ENCODE measurements at places on chromosomes 6 and 20. TPM values are rescaled to one million over a fixed set of nuclear protein-coding genes. Genes with fewer than 3 reads are reported as not detected.

DNA sequence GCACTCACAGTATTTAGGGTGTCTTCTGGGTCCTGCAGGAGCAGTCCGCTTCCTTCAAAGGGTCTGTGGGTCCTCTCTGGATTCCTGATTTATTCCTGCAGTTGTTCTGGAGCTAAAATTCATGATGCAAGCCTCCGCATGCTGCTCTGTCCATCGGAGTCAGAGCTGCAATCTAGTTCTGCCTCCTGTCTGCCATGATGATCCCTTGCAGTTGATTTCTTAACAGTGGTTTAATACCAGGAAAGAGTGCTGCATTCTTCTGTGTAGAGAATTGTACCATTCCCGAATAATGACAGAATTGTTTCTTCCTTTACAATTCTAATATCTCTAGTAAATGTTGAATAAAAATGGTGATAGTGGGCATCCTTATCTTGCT lies 72.0 kb upstream of the B3GAT2 start:
- no peak overlapping the region for H3K27ac ChIP-seq
- no peaks in the 10 kb centered on the region for H3K27me3 ChIP-seq
- no peak overlapping the region for H3K4me3 ChIP-seq
- DNase-seq = no peak

DNA sequence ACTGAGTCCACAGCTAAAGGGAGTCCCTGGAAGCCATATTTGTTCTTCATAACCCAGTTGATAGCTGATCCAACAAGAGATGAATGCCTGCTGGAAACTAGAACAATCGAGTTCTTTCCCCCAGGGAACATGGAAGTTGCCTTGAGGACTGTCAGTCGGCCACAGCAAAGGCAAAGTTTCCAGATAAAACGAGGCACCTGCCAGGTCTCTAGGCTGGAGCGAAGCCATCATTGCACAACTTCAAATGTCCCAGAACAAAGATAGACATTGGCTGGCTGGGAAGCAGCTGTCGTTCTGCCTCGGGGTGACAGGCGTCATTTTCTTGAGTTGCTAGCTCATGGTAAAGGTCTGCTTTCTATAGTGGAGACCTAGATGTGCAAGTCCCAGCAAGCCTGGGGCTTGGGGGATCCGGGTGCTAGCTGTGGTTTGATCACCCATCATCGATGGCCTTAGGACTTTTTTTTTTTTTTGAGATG lies 184.4 kb upstream of the ZNF217 start:
- DNase-seq = no peak
- peaks cover 5% of the 10 kb centered on the region for H3K4me1 ChIP-seq
- H3K4me3 ChIP-seq = no peak overlapping the region
- H3K27ac ChIP-seq = no peak overlapping the region

DNA sequence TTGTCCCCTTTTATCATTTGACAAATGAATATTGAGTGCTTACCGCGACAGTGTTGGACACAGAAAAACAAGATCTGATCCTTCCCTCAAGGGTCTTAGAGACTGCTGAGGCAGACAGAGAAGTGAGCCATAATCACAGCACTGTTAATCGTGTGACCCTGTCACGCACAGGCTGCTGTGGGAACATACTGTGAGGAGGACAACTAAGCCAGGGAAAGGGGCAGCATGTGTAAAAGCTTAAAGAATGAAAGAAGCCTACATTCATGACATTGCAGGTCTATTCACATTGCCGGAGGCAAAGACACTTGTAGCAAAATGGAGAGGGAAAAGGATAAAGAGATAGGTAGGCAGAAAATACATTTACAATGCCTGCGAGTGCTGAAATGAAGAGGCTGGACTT lies 32.7 kb downstream of the TRDN start:
- DNase-seq = no peak
- no peak overlapping the region for H3K4me3 ChIP-seq

DNA sequence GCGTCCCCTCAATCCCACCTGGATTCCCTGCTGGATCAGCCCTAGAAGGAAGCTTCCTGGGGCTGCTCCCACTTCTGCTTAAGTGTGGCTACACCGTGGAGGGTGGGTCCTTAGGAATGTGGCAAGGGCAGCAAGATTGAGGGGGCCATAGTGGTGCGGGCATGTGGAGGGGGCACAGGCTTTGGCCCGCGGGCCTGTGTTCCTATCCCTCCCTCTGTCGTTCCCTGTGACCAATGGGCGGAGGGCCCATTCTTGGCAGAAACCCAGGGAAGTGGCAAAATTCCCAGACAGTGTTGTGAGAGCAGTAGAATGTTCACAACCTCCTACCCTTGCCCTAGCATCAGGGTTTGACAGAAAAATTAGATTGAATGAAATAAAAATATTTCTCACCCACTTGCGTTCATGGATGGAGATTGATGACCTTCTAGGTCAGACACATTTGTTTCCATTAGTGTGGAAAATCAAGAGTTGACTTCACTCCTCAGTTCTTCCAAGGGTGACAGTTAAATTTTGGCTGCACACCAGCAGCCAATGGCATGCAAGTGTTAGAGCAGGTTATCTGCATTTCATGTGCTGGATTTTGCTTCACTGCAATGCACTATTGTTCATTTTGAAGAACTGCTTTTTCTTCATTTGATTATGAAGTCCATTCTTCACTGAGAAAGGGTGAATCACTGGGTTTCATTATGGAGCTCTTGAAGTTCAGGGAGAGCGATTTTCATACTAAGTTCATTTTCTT lies 49.3 kb upstream of the AHI1 start:
- H3K4me3 ChIP-seq = no peak overlapping the region
- H3K4me1 ChIP-seq = no peaks in the 10 kb centered on the region
- H3K27me3 ChIP-seq = no peaks in the 10 kb centered on the region
- no peaks in the 10 kb centered on the region for H3K36me3 ChIP-seq

GRCh38 chr6:35605600-35605999 lies 83.1 kb downstream of the FKBP5 start:
- no peak overlapping the region for H3K27ac ChIP-seq
- no peaks in the 10 kb centered on the region for H3K27me3 ChIP-seq
- H3K4me3 ChIP-seq = no peak overlapping the region
- DNase-seq = no peak

GRCh38 chr6:31353384-31353945 lies 3.5 kb downstream of the HLA-B start:
- H3K4me1 ChIP-seq = no peaks in the 10 kb centered on the region
- H3K27me3 ChIP-seq = peaks cover 2% of the 10 kb centered on the region
- DNase-seq = no peak

- peaks cover 24% of the 10 kb centered on the region for H3K4me1 ChIP-seq
- DNase-seq = peak; percentile 31
- no peaks in the 10 kb centered on the region for H3K36me3 ChIP-seq
- H3K27me3 ChIP-seq = no peaks in the 10 kb centered on the region
Measured at GRCh38 chr6:34656378-34657036, 40.1 kb downstream of the ILRUN start.

GPX5 gene
- total RNA-seq = not detected

FAM83C gene
- total RNA-seq = not detected

All from hepatocyte (in vitro differentiated cells).